ENCODE measurements at places on chromosomes 16 and 17.

- no peak for DNase-seq
Measured at GRCh38 chr17:73639932-73640331, 4.3 kb downstream of the SDK2 start.

- DNase-seq: no peak
Measured at GRCh38 chr17:5896215-5896614, 174.0 kb upstream of the WSCD1 start.

- DNase-seq: no peak
Measured at GRCh38 chr16:48919791-48920190, 309.8 kb upstream of the N4BP1 start.

GRCh38 chr16:28554634-28555423 is 1.1 kb downstream of the SGF29 start:
- DNase-seq: no peak

- DNase-seq: no peak
Measured at GRCh38 chr16:25034911-25035310, 19.7 kb upstream of the ARHGAP17 start.

- no peak for DNase-seq
Measured at GRCh38 chr17:82970818-82971590, 108.4 kb upstream of the METRNL start.

DNA sequence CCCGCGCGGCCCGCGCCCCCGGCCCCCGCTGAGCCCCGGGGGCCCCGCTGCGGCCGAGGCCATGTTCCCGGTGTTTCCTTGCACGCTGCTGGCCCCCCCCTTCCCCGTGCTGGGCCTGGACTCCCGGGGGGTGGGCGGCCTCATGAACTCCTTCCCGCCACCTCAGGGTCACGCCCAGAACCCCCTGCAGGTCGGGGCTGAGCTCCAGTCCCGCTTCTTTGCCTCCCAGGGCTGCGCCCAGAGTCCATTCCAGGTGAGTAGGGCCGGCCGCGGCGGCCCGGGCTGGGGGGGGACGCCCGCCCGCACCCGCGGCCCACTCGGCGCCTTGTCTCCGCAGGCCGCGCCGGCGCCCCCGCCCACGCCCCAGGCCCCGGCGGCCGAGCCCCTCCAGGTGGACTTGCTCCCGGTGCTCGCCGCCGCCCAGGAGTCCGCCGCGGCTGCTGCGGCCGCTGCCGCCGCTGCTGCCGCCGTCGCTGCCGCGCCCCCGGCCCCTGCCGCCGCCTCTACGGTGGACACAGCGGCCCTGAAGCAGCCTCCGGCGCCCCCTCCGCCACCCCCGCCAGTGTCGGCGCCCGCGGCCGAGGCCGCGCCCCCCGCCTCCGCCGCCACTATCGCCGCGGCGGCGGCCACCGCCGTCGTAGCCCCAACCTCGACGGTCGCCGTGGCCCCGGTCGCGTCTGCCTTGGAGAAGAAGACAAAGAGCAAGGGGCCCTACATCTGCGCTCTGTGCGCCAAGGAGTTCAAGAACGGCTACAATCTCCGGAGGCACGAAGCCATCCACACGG is 504 bp downstream of the MAZ start:
- no peak for DNase-seq

DNA sequence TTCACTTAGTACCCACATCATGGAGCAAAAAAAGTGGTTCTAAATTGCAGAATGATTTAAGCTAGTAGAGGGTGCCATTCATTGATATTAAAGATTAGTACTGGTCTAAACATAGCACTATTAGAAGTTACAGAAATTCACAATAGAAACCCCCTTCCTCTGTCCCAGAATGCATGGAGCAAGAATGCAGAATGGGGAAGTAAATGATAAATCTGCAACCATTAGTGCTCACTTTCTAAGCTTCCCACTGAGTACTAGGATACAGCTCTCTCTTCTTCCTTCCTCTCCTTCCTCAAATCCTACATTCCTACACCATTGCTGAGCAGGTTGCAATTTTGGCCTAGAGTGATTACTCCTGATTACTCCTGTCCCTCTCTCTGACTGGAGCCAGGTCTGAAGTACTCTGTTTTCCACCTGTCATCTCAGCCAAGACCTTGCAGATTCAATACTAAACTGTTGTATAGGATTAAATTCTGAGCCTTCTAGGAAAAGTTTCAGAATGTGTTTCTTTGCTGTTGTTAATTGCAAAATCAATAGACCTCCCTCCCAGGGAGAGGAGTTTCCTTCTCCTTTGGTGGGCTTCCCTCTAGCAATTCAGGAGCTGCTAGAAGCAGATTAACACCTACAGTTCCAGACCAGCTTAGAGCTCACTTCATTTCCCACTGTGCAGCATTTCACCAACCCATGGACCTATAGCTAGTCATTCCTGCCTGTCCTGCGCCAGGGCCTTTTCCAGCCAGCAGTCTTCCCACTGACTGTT is 165.5 kb upstream of the TBX2 start:
- no peak for DNase-seq

GRCh38 chr17:16425202-16425601 is 9.8 kb downstream of the TRPV2 start:
- no peak for DNase-seq

DNA sequence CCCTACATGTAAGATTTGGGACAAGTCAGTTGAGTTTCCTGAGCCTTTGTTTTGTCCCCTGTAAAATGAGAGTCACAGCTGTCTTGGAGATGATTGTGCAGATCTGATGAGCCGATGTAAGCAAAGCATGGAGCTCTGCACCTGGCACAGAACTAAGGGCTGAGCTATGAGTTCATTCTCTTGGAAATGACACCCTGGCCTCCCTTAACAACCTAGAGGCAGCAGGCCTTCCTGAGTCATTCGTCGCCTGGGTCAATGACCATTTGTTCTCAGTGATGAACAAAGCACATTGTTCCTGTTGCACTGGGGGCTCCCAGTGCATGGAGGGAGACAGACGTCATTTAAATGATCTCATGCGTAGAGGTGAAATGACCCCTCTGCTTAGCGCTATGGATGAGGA is 62.8 kb upstream of the GCSH start:
- DNase-seq: no peak

- peak; percentile 68 for DNase-seq
Measured at GRCh38 chr17:53749178-53749577, 73.5 kb upstream of the KIF2B start.

- no peak for DNase-seq
Measured at GRCh38 chr16:52092126-52092525, 454.8 kb downstream of the TOX3 start.

- DNase-seq: no peak
Measured at GRCh38 chr17:49029801-49030200, 32.6 kb downstream of the IGF2BP1 start.

DNA sequence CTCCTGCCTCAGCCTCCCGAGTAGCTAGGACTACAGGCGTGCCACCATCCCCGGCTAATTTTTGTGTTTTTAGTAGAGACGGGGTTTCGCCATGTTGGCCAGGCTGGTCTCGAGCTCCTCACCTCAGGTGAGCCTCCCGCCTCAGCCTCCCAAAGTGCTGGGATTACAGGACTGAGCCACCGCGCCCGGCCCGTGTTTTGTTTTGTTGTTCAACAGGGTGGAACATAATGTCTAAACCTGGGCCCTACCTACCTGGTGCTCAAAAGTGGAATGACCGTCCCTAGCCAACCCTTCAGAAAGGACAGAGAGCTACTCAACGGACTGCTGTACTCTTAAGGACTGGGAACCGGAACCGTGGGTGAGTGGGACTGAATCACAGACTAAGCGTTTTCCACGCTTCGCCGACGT is 772 bp upstream of the KIF22 start:
- DNase-seq: no peak

DNA sequence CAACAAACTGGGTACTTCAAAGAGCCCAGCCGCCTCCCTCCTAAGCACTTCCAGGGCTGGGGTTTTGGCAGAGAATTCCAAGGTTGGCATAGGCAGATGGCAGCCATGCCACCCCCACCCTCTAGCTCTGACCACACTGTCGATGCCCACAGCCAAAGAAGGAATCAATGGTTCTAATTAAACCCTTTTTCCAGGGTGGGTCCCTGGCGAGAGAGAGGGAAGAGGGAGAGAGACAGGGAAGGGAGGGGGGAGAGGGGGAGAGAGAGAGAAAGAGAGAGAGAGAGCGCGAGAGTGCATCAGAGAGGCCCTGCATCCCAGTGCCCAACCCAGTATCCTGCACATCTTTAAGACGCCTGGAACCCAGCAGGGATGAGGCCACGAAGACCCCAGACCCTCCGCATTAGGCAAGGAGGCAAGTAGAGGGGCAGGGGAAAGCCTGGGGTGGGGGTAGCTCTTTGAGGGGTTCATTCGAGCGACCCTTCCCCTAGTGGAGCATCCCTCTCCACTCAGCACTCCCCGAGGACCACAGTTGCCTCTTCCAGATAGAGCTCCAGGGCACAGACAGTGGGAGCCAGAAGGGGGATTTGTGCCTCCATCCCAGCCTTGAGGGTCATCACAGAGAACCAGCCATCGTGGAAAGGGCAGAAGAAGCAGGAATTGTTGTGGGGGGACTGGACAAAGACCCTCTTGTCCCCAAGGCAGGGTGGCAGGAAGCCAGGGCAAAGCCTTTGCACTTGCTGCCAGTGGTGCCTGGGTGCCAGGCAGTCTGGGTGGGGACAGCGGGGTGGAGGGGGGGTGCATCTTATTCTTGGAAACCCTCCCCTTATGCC is 2.6 kb downstream of the SRCIN1 start:
- DNase-seq: peak; percentile 51

DNA sequence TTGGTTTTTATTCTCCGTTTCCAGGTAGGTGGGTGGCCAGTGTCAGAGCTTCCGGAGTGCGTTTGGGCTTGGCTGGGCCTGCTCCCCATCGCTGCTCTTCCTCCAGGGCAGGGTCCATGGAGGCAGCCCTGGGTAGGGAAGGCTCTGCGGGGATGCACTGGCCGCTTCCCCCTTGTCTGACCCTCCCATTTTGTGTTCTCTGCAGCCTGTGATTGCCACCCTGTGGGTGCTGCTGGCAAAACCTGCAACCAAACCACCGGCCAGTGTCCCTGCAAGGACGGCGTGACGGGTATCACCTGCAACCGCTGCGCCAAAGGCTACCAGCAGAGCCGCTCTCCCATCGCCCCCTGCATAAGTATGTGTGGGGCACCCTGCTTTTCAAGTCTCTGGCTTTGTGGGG is 158.3 kb downstream of the NTN1 start:
- DNase-seq: no peak

GRCh38 chr16:88734361-88734728 is 28.0 kb downstream of the CTU2 start:
- no peak for DNase-seq

DNA sequence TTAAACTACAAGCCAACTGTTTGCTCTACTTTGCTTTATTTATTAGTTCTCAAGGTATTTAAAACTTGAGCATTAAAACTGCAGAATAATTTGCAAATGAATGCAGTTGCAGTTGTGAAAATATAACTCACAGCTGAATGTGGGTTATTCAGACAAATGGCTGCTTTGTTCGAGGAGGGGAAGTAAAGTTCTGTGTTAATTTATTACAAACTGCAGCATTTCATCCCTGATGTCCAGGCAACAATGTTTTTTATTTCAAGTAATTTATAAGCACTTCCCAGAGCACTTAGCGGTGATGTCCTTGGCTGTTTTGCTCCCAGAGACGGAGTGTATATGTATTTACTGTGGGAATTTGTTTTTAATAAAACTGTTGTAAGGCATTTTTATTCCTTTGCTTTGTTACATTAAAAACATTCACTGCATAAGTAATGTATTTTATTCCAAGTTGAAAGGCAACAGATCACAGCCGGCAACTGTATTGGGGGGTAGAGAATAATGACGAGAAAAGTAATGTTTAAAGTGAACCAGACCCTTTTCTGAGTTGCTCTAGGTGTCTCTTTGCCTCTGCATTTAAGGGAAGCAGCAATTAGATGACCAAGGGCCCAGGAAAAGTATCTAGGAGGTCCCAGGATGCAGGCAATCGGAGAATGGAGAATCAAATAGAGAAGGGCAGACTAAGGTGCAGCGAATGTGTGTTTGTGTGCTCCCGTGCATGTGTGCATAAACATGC is 291.2 kb upstream of the SALL1 start:
- no peak for DNase-seq

GRCh38 chr17:53948323-53948722 is 125.6 kb downstream of the KIF2B start:
- no peak for DNase-seq

GRCh38 chr16:46857368-46857945 is 26.5 kb upstream of the C16orf87 start:
- peak; percentile 37 for DNase-seq

GRCh38 chr17:46887717-46888116 is 35.2 kb upstream of the GOSR2 start:
- no peak for DNase-seq

GRCh38 chr16:48394355-48394703 is 9.1 kb upstream of the SIAH1 start:
- DNase-seq: no peak

DNA sequence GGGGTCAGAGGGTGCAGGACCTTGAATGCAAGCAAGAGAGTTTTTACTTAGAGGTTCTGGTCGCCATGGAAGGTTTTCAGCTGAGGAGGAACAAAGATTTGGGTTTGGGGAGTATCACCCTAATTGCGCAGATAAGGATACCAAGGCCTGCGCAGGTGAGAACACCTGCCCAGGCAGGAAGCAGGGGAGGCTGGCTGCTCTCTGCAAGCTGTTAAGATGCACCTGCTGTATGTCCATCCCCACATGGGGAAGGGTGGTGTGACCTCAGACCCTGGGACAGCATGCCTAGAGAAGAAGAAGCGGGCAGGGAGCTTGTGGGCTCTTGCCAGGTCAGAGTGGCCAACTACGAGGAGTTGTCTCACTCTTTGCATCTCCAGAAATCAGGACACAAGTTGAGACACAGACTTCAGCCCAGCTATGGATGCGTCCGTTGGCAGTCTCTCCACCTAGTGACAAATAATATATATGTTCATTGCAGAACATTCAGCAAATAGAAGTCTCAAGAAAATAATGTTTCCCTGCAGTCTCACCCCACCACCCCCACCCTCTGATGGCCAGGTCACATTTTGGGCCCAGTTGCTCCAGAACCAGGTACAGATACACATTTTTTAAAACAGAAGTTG is 77.7 kb downstream of the SREBF1 start:
- peak; percentile 81 for DNase-seq

DNA sequence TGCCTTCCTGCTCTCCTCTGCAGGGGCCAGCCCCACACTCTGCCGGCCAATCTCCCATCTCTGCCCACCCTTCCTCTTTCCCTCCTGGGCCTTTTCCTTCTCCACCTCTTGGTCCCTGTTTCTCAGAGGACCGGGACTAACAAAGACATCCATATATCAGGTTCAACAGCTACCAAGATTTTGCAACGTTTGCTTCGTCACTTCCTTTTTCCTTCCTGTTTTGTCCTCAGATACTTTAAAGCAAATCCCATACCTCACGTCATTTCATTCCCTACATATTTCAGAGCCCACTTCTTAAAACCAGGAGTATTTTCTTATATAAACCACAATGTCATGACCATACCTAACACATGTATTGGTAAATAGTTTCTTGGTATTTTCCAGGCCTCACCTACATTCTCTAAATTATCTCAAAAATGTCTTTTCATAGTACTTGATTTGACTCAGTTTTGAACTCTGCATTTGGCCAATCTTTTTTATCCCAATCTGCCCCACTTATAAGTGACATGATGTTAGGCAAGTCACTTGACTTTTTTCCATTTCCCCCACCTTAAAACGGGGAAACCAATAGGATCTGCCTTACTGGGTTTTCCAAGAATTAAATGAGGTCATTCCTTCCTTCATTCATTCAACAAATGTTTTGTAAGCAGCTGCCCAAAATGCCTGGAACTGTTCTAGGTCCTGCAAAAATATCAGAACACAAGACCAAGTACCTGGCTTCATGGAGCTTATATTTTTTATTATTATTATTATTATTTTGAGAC is 7.2 kb upstream of the USP10 start:
- DNase-seq: no peak

All from posterior cingulate gyrus (tissue), 11 donors.